ENCODE measurements at places on chromosomes 11 and 22.

DNA sequence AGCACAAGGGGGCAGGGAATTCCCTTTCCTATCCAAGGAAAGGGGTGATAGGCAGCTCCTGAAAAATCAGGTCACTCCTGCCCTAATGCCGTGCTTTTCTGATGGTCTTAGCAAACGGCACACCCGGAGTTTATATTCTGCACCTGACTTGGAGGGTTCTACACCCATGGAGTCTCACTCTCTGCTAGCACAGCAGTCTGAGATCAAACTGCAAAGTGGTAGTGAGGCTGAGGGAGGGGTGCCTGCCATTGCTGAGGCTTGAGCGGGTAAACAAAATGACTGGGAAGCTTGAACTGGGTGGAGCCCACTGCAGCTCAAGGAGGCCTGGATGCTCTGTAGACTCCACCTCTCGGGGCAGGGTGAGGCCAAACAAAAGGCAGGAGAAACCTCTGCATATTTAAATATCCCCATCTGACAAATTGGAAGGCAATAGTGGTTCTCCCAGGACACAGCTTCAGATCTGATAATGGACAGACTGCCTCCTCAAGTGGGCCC is 194.7 kb downstream of the OR4A47 start:
- no peak for DNase-seq

DNA sequence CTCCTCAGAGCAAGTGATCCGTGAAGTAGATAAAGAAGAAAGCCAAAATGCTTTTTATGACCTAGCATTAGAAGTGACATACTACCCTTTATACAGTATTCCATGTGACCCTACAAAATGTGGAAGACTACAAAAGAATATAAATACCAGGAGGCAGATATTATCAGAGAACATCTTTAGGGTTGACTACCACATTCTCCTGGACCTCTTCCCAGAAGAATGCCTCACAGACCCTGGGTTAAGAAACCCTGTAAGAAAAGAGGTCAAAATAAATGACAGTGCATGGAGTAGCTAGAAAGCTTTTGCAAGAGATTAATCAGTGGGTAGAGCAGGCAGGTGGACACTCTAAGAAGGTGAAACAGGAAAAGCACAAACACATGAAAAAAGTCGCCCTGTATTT is 69.2 kb downstream of the FANCF start:
- no peak for DNase-seq

DNA sequence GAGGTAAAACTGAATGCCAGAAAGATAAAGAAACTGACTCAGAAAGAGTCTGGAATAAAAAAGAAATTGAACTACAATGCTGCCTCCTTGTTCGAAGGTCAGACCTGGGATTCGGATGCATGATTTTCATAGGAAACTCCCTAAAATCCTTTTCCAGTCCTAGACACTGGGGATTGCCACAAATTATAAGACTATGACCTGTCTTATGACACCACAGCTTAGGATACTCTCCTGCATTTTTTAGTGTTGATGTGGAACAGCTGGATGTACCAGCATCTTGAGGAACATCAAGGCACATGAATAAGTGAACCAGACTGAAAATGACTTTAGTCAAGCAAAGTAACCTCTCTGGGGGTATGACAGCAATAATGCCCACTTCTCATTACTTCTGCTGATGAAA is 9.0 kb downstream of the KIRREL3 start:
- DNase-seq, result no peak

DNA sequence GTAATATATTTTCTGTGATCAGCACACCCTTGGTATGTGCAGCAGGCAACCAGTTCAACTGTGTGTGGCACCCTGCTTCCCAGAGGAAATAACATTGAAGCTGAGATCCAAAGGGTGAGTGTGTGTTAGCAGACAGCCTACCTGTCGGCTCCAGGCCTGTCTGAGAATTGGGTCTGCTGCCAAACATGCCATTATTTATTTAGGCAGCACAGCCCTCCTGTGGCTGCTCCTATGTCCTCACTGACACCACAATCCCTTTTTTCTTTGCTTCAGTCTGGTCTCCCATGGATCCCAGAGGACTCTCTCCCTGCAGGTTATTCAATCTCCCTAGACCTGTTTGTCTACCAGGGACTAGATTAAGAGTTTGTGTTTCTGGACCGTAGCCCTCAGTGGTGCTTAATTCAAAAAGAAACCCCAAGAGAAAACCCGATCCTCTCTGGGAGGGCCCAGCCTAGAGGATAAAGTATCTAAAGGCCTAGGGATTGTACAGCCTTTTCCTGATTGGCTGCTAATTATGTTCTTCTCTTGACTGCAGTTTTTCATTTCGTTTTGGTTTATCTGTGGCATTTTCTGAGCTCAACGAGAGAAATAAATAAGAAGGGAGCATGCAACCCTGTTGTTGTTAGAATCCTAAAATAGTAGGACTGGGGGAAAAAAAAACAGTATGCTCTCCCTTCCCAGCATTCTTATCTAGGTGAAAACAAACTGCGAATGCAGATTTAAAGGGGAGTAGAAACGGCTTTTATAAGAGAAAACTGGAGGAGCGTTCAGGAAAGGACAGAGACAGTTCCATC is 24.1 kb downstream of the KCNE3 start:
- no peak for DNase-seq

DNA sequence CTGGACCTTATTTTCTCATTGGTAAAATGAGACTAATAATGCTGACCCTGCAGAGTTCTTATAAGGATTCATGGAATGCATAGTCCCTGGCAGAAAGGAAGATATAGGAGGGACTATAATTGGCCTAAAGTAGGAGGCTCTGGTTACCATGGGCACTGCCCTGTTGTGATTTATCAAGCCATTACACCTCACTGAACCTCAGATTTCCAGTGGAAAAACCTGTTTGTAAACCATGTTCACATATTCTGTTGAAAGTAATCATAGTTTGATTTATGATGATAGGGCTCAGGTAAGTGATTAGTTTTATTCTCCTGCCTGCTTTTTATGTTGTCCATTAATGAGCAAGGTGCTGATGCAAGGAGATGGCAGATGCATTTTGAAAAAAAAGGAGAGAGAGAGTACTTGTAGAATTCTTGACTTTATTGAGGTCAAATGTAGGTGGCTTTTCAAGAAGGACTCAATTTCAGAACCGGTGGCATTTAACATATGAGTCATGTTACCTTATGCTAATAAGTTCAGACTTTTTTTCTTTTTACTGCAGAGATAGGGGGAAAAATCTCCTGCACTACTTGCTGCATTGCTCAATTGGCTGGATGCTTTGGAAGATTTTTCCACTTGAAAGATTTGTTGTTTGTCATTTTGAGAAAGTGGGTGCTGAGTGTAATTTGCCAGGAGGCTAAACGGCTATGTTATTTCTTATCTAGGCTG is 14.6 kb downstream of the NF2 start:
- no peak for DNase-seq

GRCh38 chr11:26992031-26992541 is 1.8 kb upstream of the FIBIN start:
- DNase-seq, result no peak

All from activated T-helper 1 cell treated with Interleukin-2 at 50 U/mL for 16 hours (primary cell).